Left lung (tissue), 14 donors: ENCODE measurements at places on chromosomes 3 and 15. TPM values are rescaled to one million over a fixed set of nuclear protein-coding genes. Genes with fewer than 3 reads are reported as not detected.

Gene STARD9
- 9.4 TPM for total RNA-seq

Gene C3orf49
- not detected for total RNA-seq

Gene ATP13A5
- 1.4 TPM for total RNA-seq

Gene P2RY12
- 3.8 TPM for total RNA-seq

Gene GPR176
- total RNA-seq, result 6.6 TPM

Gene CASR
- 0.16 TPM for total RNA-seq

Gene C3orf20
- not detected for total RNA-seq
